Transverse colon (tissue), 4 donors: ENCODE measurements at places on chromosomes 2 and 18. TPM values are rescaled to one million over a fixed set of nuclear protein-coding genes. Genes with fewer than 3 reads are reported as not detected.

The AKAIN1 gene
- total RNA-seq = not detected

The ALK gene
- not detected for total RNA-seq

DNA sequence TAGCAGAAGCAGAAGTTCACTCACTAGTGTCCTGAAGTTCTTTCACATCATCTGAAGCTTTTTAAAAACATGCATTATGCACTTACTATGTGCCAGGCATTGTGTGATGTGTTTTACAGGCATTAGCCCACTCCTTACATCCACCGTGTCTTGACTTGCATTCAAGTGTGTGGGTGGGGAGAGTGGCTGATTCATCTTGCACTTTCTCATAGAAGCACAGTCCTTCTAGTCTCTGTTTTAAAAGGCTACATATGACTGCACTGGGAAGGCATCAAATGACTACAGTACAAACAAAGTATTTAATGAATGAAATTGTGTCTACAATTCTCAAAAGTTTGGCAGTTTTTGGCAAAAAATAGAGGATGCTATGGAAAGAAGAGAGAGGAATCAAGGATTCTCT lies 21.6 kb upstream of the DSC3 start:
- DNase-seq = no peak

The FSHR gene
- total RNA-seq = not detected

The TIMM21 gene
- 11.6 TPM for total RNA-seq

DNA sequence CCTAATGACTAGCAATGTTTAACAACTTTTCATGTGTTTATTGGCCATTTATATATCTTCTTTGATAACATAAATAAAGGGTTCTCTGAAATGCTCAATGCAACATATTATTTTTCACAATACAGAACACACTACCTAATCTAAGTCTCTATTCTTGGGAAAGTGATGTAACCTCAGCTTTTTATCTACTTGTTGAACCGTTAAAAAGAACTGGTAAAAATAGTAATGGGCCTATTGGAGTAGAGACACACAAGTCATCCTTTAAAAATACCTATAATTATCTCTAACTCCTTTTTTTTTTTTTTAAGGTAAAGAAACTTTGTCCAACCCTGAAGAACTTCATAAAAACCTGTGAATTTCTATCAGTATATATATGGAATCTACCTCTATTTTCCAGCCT lies 1067.7 kb upstream of the CELF4 start:
- no peak for DNase-seq

The TRIM43 gene
- not detected for total RNA-seq

The COLEC11 gene
- not detected for total RNA-seq

The IL1F10 gene
- total RNA-seq = not detected
